ENCODE measurements at places on chromosomes 2 and 18.

DNA sequence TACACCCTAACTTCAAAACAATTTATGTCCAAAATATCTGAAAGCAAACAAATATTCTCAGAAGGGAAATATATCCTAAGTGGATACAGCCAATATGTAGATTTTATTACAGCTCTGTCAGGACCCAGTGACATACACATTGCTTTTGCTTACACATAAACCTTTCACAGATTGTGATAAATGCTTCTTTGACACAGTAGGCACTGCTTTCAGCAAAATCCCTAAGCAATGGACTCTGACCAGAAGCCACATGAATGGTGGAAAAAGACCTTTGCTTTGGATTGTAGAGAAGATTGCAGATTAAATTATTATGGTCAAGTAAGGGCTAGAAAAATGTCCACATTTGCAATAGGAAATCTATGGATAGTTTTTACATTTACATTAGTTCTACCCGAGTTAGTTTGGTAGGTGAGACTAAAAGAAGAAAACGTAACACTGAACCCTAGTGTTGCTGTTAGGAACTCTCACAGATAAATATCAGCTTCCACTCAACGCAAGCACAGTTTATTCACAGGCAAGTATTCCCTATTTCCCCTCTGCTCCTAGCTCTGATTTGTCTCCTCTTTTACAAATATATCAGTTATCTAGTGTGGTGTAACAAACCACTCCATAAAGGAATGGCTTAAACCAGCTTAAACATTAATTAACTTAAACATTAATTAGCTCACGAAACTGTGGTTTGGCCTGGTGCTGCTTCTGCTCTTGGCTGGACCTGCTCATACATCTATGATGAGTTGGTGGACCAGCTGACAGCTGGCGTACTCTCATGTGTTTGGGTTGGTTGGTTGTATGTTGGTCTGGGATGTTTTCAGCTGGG, 23.6 kb upstream of the SERPINE2 start:
- DNase-seq, result no peak
- H3K4me3 ChIP-seq, result no peak overlapping the region
- no peaks in the 10 kb centered on the region for H3K36me3 ChIP-seq
- peaks cover 4% of the 10 kb centered on the region for H3K27me3 ChIP-seq
- no peak overlapping the region for H3K27ac ChIP-seq

DNA sequence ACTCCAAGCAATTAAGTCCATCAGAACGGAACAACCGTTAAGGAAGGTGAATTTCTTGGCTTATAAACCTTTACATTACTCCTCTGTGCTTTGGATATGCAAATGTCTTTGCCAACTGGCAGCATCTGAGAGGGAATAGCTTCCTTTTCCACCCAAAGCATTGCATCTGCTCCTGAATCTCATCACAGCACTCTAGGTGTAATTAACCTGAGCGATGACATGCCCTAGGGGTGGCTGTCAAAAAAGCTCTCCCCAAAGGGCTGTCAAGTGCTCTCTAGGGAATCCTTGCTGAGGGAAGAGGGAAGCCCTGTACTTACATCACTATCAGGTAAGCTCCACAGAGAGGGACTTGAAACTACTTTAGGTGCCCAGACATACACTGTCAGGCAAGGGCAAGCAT, 5.5 kb upstream of the SMARCAL1 start:
- H3K36me3 ChIP-seq, result no peaks in the 10 kb centered on the region
- no peaks in the 10 kb centered on the region for H3K4me1 ChIP-seq

DNA sequence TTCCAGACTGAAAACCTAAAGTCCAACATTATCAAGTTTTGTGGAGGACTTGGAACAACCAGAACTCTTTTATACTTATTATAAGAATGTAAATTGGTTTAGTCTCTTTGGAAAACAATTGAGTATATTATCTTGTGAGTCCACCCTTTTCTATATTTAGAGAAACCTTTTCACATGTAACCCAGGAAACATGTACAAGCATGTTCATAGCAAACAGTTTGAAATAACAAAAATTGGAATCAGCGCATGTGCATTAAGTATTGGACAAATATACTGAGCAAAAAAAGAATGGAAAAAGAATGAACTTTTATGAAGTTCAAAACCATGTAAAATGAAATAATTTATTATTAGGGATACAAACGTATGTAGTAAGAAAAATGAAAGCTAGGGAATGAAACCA, 246.0 kb downstream of the WDR7 start:
- H3K4me3 ChIP-seq, result no peak overlapping the region
- H3K27ac ChIP-seq, result no peak overlapping the region
- no peak for DNase-seq

DNA sequence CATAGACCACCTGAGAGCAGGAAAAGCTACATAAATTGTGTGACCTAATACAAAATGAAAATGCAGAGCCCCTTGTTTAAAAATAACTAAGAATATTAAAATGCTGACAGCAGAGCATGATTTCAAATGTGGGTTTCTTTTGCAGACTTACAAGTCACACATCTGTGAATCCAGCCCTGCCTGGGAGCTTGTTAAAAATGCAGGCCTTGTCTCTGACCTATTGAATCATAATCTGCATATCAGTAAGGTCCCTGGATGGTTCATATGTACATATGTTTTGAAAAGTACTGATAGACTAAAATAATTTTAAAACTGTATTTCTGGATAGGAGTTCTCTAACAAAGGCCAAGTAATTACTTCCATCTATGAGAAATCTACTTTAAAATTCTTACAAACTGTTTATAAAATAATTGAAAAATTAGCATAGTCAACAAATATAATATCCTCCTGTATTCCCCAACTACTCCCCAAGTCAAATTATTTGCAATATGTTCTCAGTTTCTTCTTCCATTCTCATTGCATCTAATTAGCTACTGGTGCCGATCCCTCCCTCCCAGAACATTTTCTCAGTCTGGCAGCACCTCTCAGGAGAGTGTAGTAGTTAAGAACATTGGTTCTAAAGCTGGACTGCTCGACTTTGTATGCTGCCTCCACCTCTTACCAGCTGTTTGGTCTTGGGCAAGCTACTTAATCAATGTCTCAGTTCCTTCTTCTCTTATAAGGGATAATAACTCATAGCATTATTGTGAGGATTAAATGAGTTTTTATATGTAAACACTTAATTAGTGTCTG, 1040.4 kb upstream of the CDH2 start:
- no peaks in the 10 kb centered on the region for H3K36me3 ChIP-seq
- H3K27me3 ChIP-seq, result no peaks in the 10 kb centered on the region
- H3K4me3 ChIP-seq, result no peak overlapping the region
- H3K4me1 ChIP-seq, result no peaks in the 10 kb centered on the region

DNA sequence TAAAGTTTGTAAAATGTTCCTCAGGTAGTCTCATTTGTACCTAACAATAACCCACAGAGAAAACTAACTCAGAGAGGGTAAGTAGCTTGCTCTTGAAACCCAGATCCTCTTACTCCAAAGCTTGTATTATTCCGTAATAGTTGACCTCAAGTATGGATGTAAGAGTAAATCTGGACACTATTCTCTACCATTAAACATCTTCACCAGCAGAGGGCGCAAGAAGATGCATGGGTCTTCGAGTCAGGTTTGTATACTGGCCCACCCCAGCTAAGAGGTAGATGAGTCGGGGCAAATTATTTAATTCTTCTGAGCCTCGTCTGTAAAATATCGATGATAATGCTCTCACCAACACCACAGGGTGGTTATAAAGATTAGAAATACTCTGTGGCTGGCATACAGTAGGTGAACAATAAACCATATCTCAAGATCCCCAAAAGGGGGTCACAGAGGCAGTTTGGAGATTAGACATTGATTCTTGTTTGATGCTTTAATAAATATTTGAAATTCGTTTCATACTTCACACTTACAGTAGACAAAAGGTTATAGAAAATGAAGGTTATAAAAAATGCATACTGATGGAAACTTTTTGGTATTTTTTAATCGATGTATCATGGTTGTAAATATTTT, 3.5 kb upstream of the CABLES1 start:
- H3K36me3 ChIP-seq, result no peaks in the 10 kb centered on the region
- peaks cover 21% of the 10 kb centered on the region for H3K4me1 ChIP-seq
- H3K27ac ChIP-seq, result no peak overlapping the region
- peaks cover 4% of the 10 kb centered on the region for H3K27me3 ChIP-seq
- DNase-seq, result peak; percentile 24

GRCh38 chr2:105104208-105104731, 66.4 kb downstream of the MRPS9 start:
- H3K4me3 ChIP-seq, result no peak overlapping the region
- peaks cover 68% of the 10 kb centered on the region for H3K36me3 ChIP-seq
- no peaks in the 10 kb centered on the region for H3K27me3 ChIP-seq

GRCh38 chr18:74249181-74249968, 42.4 kb downstream of the CYB5A start:
- H3K4me1 ChIP-seq, result peaks cover 14% of the 10 kb centered on the region
- H3K27me3 ChIP-seq, result no peaks in the 10 kb centered on the region
- H3K36me3 ChIP-seq, result peaks cover 24% of the 10 kb centered on the region
- no peak for DNase-seq
- H3K27ac ChIP-seq, result peak overlapping the region; percentile 5
- H3K4me3 ChIP-seq, result no peak overlapping the region

DNA sequence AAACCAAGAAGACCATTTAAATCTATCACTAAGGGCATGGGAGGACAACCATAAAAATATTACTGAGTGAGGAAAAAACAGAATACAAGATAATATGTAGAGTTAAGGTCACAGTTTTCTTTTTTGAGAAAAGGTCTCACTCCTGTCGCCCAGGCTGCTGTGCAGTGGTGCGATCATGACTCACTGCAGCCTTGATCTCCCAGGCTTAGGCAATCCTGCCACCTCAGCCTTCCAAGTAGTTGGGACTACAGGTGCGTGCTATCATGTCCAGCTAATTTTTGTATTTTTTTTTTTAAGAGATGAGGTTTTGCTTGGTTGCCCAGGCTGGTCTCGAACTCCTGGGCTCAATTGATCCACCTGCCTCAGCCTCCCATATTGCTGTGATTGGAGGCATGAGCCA, 24.0 kb downstream of the POLR1A start:
- no peaks in the 10 kb centered on the region for H3K27me3 ChIP-seq
- peaks cover 49% of the 10 kb centered on the region for H3K36me3 ChIP-seq
- no peak for DNase-seq
- peaks cover 16% of the 10 kb centered on the region for H3K4me1 ChIP-seq
- no peak overlapping the region for H3K27ac ChIP-seq

Data from stimulated activated naive B cell treated with anti-CD40 and anti-IgM and Interleukin-4, amounts not matched to agents 10 μg/mL and 1 μg/mL and 100 μg/mL, for 72 hours (primary cell).